ENCODE measurements at places on chromosomes 16 and 17. TPM values are rescaled to one million over a fixed set of nuclear protein-coding genes. Genes with fewer than 3 reads are reported as not detected.

Gene TSPAN10
- total RNA-seq = 0.30 TPM

Gene RPL26
- total RNA-seq = 960 TPM

Gene CCL1
- not detected for total RNA-seq

GRCh38 chr17:35577830-35578196 lies 558 bp downstream of the PEX12 start:
- DNase-seq = no peak

- DNase-seq = peak; percentile 62
Observed at GRCh38 chr16:24700549-24701392, 28.7 kb upstream of the TNRC6A start.

GRCh38 chr16:81480606-81481206 lies 36.1 kb downstream of the CMIP start:
- DNase-seq = no peak

- DNase-seq = no peak
Observed at GRCh38 chr16:1681032-1681431, 3.0 kb downstream of the JPT2 start.

- peak; percentile 61 for DNase-seq
Observed at GRCh38 chr16:67000384-67001351, 12.3 kb downstream of the CES4A start.

- peak; percentile 75 for DNase-seq
Observed at GRCh38 chr17:1783834-1784611, 22.2 kb downstream of the SERPINF1 start.

- no peak for DNase-seq
Observed at GRCh38 chr16:85675251-85675874, 13.4 kb downstream of the GINS2 start.

GRCh38 chr17:74623693-74624093 lies at the start of gene CD300E:
CD300E (minus strand) TSS chr17:74623738; CDS start chr17:74623621, 117 bp downstream.
- DNase-seq = no peak

GRCh38 chr17:606508-607250 lies 108.0 kb downstream of the VPS53 start:
- DNase-seq = no peak

DNA sequence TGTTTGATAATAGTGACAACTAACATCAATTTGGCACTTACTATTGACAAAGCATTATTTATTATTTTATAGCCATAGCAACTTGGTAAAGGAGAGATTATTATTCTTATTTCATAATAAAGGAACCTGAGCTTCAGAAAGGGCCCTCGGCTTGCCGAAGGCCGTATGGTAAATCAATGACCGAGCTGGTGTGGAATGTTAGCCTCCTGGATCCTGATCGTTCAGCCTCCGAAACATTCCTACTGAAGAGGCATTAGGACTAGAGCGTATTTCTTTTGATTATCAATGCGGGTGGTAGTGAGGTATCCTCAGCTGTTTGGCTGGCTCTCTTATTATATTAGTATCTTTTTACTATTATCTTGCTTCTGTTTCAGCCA lies 199.3 kb upstream of the TBX2 start:
- DNase-seq = no peak

Data from left ventricle myocardium inferior (tissue), 1 donor.